GM23248 (cell line): ENCODE measurements at places on chromosomes 12 and 14. TPM values are rescaled to one million over a fixed set of nuclear protein-coding genes. Genes with fewer than 3 reads are reported as not detected.
A peak's percentile ranks its signal among the peaks of the same experiment; 100 is the strongest.

Gene GLIPR1L1
- not detected in 2 replicates for total RNA-seq

Gene AACS
- total RNA-seq, result 14.0 and 16.9 TPM in 2 replicates

Gene PZP
- total RNA-seq, result not detected in 2 replicates

Gene POTEG
- not detected in 2 replicates for total RNA-seq

Gene RFX4
- not detected in 2 replicates for total RNA-seq

Gene KCNC2
- total RNA-seq, result not detected in 2 replicates

Gene MIP
- not detected in 2 replicates for total RNA-seq

Gene SMCO2
- not detected in 2 replicates for total RNA-seq

DNA sequence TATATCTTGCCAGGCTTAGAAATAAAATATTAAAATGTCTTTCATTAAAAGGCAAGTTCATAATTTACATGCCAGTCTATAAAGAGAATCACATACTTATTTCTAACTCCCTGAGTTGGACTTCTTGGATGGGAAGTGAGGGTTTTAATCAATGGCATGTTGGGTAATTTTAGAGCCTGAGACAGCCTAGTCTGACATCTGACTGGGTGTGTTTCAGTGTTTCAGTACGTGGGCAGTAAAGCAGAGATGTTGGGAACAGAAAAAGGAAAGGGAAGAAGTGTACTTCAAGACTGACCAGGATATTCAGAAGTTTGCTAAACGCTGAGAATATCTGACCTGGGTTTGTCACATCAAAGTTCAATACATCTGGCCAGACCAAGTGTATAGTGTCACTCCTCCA is 171.8 kb downstream of the BTG1 start:
- peaks cover 8% of the 10 kb centered on the region; the same call in 1 of the 2 replicates for H3K4me1 ChIP-seq
- no peak overlapping the region for H3K4me3 ChIP-seq
- H3K36me3 ChIP-seq, result no peaks in the 10 kb centered on the region
- DNase-seq, result peak; percentile 12

GRCh38 chr14:67311868-67312267 is 47.7 kb downstream of the ATP6V1D start:
- DNase-seq, result no peak
- no peak overlapping the region for H3K4me3 ChIP-seq
- peaks cover 17% of the 10 kb centered on the region for H3K36me3 ChIP-seq
- H3K4me1 ChIP-seq, result no peaks in the 10 kb centered on the region

DNA sequence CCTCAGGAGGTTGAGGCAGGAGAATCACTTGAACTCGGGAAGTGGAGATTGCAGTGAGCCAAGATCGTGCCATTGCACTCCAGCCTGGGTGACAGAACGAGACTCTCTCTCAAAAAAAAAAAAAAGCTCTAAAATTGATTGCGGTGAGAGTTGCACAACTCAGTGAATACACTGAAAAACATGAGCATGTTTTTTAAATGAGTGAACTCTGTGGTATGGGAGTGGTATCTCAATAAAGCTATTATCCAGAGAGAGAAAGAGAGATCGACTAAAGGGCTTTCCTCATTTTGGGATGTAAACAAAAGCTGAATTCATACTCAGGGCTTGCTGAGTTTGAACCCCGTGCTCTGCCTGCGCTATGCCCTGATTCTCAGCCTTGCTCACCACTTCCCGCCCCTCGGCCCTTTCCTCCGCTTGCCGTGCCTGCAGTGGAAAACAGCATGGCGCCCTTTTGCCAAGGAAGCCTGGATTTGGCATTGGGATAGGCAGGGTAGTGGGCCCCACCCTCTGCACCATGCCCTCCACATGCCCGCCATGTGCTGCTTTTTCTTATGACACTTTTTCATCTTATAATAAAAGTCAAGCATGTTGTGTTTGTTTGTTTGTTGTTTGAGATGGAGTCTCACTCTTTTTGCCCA is 102.5 kb downstream of the LGMN start:
- no peaks in the 10 kb centered on the region for H3K27me3 ChIP-seq
- peaks cover 61% of the 10 kb centered on the region for H3K4me1 ChIP-seq
- peak; percentile 90 for DNase-seq
- H3K27ac ChIP-seq, result peak overlapping the region; percentile 100
- H3K36me3 ChIP-seq, result no peaks in the 10 kb centered on the region; the same call in 1 of the 2 replicates

DNA sequence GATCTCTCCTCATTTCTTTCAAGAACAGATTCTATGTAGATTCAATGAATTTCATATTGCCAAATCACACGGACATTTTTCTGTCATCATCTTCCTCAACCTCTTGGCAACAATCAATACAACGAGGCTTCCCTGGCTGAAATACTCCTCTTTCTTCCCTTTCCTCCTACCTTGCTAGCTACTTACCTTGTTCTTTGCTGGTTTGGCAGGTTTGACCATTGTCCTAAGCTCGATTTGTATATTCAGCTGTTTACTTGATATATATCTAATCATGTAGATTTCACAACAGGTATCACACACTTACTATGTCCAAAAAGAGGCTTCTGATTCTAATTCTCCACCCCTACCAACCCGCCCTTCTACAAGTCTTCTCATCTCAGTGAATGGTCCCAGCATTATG is 23.6 kb downstream of the NDUFA12 start:
- no peak overlapping the region for H3K4me3 ChIP-seq
- no peaks in the 10 kb centered on the region for H3K27me3 ChIP-seq
- H3K27ac ChIP-seq, result no peak overlapping the region
- peaks cover 20% of the 10 kb centered on the region for H3K4me1 ChIP-seq
- H3K36me3 ChIP-seq, result no peaks in the 10 kb centered on the region

DNA sequence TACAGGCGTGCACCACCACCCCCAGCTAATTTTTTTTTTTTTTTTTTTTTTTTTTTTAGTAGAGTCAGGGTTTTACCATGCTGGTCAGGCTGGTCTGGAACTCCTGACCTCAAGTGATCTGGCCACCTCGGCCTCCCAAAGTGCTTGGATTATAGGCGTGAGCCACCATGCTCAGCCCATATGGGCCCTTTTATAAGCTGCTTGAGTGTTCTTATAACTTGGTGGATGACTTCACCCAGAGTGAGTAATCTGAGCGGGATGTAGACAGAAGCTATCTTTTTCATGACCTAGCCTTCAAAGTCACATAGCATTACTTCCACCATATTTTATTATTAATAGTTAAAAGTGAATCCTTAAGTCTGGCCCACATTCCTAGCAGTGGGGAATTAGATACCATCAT is 16.4 kb downstream of the BBOF1 start:
- no peak overlapping the region for H3K4me3 ChIP-seq
- no peaks in the 10 kb centered on the region for H3K4me1 ChIP-seq
- peak; percentile 66 for DNase-seq
- H3K27ac ChIP-seq, result no peak overlapping the region

- H3K4me1 ChIP-seq, result peaks cover 17% of the 10 kb centered on the region
- no peaks in the 10 kb centered on the region for H3K36me3 ChIP-seq
- H3K27me3 ChIP-seq, result no peaks in the 10 kb centered on the region
- peak; percentile 73 for DNase-seq
- peak overlapping the region; percentile 70 for H3K4me3 ChIP-seq
- no peak overlapping the region for H3K27ac ChIP-seq
Measured at GRCh38 chr12:70609739-70610491, 27.3 kb downstream of the PTPRB start.

GRCh38 chr14:78451319-78451695 is 281.1 kb downstream of the NRXN3 start:
- no peak overlapping the region for H3K4me3 ChIP-seq
- H3K36me3 ChIP-seq, result no peaks in the 10 kb centered on the region

DNA sequence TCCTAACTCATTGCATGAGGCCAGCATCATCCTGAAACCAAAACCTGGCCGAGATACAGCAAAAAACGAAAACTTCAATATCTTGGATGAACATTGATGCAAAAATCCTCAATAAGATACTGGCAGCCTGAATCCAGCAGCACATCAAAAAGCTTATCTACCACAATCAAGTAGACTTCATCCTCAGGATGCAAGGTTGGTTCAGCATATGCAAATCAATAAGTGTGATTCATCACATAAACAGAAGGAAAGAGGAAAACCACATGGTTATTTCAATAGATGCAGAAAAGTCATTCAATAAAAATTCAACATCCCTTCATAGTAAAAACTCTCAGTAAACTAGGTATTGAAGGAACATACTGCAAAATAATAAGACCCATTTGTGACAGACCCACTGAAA is 56.5 kb upstream of the PPFIA2 start:
- no peaks in the 10 kb centered on the region for H3K4me1 ChIP-seq
- no peak for DNase-seq
- no peak overlapping the region for H3K27ac ChIP-seq

GRCh38 chr14:44446965-44447364 is 60.1 kb downstream of the FSCB start:
- H3K27ac ChIP-seq, result no peak overlapping the region
- no peaks in the 10 kb centered on the region for H3K4me1 ChIP-seq
- no peak overlapping the region for H3K4me3 ChIP-seq
- DNase-seq, result no peak

GRCh38 chr12:97260786-97261185 is 201.8 kb upstream of the RMST start:
- DNase-seq, result no peak
- no peaks in the 10 kb centered on the region for H3K36me3 ChIP-seq
- H3K4me3 ChIP-seq, result no peak overlapping the region
- H3K4me1 ChIP-seq, result no peaks in the 10 kb centered on the region

DNA sequence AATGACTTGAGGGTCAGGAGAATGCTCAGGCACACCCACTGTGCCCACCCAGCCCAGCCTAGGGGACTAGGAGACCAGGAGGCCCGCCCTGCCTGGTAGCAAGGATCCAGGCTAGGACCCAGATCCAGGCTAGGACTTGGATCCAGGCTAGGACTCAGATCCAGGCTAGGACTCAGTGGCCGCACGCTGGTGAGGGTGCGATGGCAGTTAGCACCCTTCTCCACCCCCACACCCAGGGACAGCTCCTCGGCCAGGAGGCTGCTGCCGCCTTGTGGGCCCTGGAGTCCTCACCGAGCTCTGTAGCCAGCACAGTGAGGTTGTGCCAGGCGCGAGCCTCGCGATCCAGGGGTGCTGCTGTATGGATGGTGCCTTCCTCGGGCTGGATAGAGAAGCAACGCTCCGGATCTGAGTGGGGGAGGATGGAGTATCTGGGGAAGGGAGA is 5.1 kb downstream of the CDH24 start:
- H3K27me3 ChIP-seq, result no peaks in the 10 kb centered on the region
- H3K27ac ChIP-seq, result no peak overlapping the region
- no peaks in the 10 kb centered on the region for H3K36me3 ChIP-seq
- no peak for DNase-seq

DNA sequence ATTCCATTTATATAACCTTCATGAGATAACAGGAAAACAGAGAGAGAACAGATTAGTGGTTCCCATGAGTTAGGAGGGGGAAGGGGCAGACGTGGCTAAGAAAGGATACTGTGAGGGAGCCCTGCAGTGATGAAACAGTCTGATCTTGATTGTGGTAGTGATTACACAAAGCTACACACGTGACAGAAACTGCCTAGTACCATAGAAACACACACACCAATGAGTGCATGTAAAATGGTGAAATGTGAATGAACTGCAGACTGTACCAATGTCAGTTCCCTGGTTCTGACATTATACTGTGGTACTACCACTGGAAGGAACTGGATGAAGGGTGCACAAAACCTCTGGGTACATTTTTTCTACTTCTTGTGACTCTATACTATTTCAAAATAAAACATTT is 36.9 kb downstream of the NRDE2 start:
- H3K36me3 ChIP-seq, result peaks cover 21% of the 10 kb centered on the region; the same call in 1 of the 2 replicates
- H3K27me3 ChIP-seq, result no peaks in the 10 kb centered on the region
- no peak overlapping the region for H3K4me3 ChIP-seq
- no peak overlapping the region for H3K27ac ChIP-seq
- H3K4me1 ChIP-seq, result no peaks in the 10 kb centered on the region
- DNase-seq, result no peak
